Right hindlimb (tissue), 1 donor: ENCODE measurements at places on chromosomes 16 and 17.

GRCh38 chr16:74372953-74373846 lies 2.9 kb upstream of the NPIPB15 start:
- no peak for DNase-seq

DNA sequence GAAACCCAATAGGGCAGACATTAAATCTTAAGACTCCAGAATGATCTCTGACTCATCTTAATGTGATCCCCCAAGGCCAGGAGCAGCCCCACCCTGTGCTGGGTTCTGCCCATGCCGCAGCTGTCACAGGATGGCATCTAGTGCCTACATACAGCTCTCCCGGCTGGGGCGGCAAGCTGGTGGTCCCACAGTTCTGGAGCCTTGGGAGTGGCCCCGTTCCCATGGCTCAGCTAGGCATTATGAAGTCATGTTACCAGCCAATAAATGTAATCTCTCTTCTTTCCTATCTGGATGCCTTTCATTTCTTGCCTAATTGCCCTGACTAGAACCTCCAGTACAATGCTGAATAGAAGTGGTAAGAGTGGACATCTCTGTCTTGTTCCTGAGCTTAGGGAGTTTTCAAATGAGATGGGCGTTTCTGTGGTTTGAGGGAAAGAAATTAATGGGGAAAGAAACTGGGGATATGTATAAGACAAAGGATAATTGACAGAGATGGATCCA lies 95.7 kb upstream of the DNAH17 start:
- DNase-seq = peak; percentile 50

GRCh38 chr16:86924537-86924936 lies 346.2 kb downstream of the FOXL1 start:
- no peak for DNase-seq

GRCh38 chr17:38922538-38923297 lies 2.7 kb upstream of the LASP1NB start:
- DNase-seq = peak; percentile 82

DNA sequence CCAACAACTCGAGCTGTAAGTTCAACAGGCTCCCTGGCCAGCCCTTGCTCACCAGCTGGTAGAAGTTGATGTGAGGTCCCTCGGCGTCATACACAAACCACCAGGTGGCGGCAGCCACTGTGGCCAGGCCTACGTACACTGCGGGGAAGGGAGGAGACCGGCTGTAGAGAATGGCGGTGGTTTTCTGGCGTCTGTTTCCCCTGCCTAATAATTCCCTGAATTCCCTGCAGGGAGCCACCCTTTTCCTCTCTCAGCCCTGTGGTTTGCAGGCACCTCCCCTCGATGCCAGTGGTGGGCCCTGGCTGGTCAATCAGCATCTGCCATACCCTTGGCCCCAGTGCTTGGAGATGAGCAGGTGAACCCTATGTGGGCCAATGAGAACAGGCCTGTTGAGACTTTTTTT lies 18.9 kb upstream of the P2RX1 start:
- DNase-seq = peak; percentile 79
